ENCODE measurements at places on chromosomes 3 and 15. TPM values are rescaled to one million over a fixed set of nuclear protein-coding genes. Genes with fewer than 3 reads are reported as not detected.
A peak's percentile ranks its signal among the peaks of the same experiment; 100 is the strongest.

DNA sequence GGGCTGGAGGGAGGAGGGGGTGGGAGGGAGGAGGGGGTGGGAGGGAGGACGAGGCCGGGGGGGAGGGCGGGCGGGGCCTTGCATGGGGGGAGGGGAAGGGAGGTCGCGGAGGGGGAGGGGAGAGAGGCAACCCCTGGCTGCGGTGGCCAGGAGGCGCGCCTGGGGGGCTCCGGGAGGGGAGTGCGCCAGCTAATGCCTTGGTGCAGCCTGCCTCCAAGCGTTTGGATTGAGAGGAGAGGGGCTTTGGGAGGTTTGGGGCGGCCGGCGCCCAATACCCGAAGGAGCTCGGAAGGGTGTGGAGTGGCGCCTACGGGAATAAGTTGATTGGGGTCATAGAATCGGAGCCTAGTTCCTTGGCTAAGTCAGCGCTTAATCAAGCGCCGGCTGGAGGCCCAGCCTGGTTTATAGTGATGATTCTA, 557 bp downstream of the TFG start:
- peak; percentile 41 for DNase-seq

GRCh38 chr3:43206632-43207031, 79.7 kb upstream of the SNRK start:
- DNase-seq: no peak

DNA sequence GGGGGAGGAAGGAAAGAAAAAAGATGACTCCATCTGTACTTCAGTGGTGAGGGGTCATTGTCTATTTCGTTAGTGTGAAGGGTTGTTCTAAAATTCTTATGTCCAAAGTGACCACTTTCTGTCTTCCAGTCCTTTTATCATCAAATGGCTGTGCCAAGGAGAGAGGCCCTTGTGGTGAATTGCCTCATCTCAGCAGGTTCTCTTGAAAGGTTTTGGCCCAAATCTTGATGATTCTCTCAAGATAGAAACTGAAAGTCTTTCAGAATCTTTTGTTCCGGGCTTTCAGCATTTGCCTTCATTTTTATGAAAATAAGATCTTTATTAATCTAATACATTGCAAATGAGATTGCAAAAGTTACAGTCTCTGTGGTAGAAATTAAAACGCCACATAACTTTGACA, 575.8 kb downstream of the RSL24D1 start:
- no peak for DNase-seq

DNA sequence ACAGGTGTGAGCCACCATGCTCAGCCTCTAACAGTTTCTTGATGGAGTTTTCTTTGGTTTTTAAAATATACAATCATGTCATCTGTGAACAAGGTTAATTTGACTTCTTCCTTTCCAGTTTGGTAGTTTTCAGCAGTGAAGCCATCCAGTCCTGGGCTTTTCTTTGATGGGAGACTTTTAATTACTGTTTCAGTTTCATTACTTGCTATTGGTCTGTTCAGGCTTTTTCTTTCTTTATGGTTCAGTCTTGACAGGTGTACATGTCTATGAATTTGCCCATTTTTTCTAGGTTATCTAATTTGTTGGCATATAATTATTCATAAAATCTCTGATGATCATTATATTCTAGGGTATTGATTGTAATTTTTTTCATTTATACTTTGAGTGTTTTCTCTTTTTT, 36.8 kb downstream of the PFN2 start:
- DNase-seq: no peak

Gene CLDN11
- not detected for total RNA-seq

Gene PXYLP1
- total RNA-seq: 16.5 TPM

All from activated CD4-positive, alpha-beta memory T cell treated with anti-CD3 and anti-CD28 coated beads, Interleukin-2, amount 10 ng/mL, durations not matched to agents 7 days and 5 days (primary cell).